SHP77 (cell line): ENCODE measurements at places on chromosomes 3 and 15.

GRCh38 chr15:56795502-56795901 lies 62.2 kb upstream of the ZNF280D start:
- no peak for DNase-seq

- DNase-seq: no peak
These were observed 3.5 kb upstream of the PLOD2 start for GRCh38 chr3:146164506-146164905.

- peak; percentile 74 for DNase-seq
These were observed 294.8 kb downstream of the PLCL2 start for GRCh38 chr3:17179381-17180205.

- no peak for DNase-seq
These were observed 6.9 kb upstream of the PSMA4 start for GRCh38 chr15:78533331-78533730.

DNA sequence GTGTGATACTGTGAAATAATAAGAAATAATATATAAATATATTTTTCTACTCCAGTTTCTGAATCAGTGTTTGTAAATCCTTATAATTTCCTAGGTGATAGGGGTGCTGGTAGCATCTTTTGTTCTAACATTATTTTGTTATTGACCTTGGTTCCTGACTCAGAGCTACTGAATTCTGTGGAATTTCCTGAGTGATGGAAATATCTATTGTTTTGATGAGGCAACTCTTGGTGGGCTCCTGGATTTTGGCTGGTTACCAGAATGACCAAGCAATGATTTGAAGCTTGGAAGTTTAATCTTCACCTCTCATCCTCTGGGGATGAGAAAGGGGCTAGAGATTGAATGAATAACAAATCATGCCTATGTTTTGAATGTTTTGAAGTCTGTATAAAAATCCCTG lies 377.3 kb downstream of the LPP start:
- DNase-seq: no peak

- DNase-seq: no peak
These were observed 7.4 kb downstream of the CCDC174 start for GRCh38 chr3:14658978-14659377.

GRCh38 chr3:108414007-108414406 lies 96.4 kb downstream of the MYH15 start:
- no peak for DNase-seq

DNA sequence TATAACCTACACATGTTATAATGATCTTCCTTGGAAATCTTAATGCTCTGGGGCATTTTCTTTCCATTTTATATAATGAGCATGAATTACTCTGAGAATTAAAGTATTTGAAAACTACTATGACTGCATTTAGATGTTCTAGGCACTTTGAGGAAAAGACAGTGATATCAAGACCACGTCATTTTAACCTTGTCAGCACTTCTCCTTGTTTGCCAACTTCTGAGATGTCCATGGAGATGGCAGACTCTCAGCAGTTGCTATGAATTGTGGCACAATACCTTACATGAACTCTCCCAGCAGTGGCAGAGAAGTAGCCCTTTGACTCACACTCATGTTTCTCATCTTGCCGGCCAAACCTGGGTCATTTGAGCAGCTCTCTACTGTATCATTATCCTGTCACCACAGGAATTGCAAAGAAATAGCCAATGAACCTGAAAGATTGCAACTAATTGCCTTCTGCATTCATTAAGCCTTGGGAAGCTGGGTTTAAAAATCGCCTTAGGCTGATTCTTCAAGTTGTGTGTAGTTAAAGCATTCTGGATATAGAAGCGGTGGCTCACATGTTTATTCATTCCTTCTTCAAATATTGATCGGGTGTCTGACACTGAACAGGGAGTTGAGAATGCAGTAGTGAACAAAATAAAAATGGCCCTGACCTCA lies 272.2 kb upstream of the CFAP20DC start:
- DNase-seq: no peak
